GM04503 (cell line): ENCODE measurements at places on chromosomes 12 and 14.

DNA sequence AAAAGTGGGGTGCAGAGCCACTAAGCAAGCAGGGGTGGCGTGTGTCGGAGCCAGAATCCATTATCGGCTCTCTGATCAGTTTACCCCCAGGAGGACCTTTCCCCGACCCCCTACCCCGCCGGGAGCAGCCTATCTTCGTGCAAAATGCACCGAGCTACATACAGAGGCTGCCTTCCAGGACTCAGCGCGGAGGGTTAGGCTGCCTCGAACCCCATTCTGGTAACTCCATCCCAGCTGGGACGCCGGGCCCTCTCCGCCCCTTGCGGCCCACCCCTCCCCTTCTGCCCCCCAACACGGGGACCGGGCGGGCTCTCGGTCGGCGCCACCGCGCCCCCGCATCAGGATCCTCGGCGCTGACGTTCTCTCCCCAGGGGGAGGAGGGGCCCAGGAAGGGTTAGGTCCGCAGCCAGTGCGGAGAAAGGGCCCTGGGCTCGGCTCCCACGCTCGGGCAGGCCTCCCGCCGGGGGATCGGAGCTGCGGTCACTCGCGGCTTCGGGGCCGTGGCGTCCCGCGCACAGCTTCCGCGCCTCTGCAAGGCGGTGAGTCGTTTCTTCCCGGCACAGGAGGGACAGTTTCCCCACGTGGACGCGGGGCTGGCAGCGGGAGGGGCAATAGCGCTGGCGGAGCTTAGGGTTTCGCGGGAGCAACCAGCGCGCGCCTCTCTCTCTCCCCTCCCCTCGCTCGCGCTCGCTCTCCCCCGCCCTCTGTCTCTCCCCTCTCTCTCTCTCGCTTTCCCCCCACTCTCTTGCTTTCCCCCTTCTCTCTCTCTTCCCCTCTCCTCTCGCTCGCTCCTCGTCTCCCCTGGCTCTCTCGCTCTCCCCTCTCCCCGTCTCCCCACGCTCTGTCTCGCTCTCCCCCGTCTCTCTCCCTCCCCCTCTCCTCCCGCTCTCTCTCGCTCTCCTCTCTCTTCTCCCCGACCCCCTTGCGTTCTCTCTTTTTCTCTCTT is 12.5 kb upstream of the MAP3K9 start:
- no peak for DNase-seq

DNA sequence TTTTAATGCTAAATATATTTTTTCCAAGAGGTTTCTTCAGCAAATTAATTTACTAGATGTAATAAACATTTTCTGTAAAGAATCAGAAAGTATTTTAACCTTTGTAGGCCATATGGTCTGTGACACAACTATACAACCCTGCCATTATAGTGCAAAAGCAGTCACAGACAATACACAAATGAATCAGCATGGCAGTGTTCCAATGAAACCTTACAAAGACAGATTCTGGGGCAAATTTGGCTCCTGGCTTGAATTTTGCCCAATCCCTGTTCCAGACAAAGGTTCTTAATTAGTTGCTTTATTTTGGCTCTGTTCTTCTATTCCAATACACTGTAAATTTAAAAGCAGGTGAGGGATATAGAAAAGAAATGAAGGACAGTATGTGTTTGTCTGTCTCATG is 352.5 kb downstream of the C12orf50 start:
- no peak for DNase-seq

- no peak for DNase-seq
Measured at GRCh38 chr14:105077649-105077995, 12.4 kb upstream of the GPR132 start.

- DNase-seq: peak; percentile 20
Measured at GRCh38 chr12:89064780-89065179, 287.5 kb downstream of the DUSP6 start.

DNA sequence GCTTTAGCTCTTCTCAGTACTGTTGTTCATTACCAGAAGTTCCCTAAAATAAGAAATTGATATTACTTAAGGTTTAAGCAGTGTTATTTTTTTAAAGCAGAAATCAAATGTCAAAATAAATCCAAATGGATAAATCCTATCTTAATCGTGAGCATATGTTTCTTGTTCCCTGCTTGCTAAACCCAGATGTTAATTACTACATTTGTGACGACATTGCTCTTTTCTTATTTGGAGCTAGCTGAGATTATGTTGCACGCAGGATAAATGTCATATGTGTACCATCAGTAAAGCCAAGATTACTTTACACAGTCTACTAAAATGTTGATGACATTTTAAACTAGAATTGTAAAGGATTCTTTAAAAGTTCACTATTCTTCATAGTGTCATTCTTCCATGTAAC is 157.5 kb downstream of the PLCZ1 start:
- no peak for DNase-seq

- DNase-seq: no peak
Measured at GRCh38 chr12:50185301-50185895, 18.2 kb upstream of the CERS5 start.

- no peak for DNase-seq
Measured at GRCh38 chr12:44389038-44389437, 487.1 kb downstream of the NELL2 start.

GRCh38 chr12:6834873-6835272 is 5.9 kb upstream of the GNB3 start:
- DNase-seq: no peak
